ENCODE measurements at places on chromosomes 7 and 10.

DNA sequence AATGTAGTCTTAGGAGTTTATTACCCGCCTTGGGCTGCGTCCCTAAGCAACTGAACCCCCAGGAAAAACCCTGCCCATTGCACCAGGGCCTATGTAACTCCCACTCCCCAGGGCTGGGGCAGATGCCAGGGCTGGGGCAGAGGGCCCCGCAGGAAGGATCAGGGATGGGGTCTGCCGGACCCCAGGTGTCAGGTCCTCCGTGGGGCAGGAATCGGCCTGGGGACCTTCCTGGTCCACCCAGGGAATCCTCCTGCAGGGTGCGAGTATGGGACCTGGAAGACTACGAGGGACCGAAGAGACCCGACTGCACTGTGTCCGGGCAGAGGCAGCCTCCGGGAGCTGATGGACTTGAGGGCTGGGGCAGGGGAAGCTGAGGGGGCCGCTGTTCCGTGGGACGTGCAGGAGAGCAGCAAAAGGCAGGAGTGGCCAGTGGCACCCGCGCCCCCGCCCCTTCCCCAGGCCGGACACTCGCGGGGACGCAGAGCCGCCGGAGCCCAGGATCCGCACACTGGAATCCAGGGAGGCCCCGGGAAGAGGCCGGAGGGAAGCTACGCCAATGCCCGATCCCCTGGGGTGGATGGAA is 2.5 kb upstream of the ATP5MF start:
- no peak for DNase-seq

DNA sequence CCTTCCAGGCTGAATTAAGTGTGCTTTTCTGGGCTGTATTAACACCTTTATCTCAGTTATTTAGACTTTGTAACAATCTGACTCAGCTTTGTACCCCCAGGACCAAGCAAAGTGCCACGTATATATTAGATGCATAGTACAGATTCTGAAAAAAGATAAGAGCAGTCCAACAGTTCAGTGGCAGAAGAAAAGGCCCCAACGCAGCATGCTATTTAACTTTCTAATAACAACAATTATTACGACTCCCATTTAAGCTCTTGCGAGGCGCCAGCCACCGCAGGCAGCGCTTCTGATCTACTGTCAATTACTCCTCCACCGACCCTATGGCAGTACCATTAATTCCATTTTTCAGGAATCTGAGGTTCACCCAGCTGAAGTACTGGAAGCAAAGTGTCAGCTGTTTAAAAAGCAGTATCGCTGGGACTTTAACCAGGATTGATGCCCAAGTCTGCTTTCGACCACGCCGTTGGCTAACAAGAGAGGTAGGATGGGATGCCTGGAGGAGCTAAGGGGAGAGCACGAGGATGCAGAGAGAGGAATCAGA is 638 bp downstream of the LIPA start:
- no peak for DNase-seq

DNA sequence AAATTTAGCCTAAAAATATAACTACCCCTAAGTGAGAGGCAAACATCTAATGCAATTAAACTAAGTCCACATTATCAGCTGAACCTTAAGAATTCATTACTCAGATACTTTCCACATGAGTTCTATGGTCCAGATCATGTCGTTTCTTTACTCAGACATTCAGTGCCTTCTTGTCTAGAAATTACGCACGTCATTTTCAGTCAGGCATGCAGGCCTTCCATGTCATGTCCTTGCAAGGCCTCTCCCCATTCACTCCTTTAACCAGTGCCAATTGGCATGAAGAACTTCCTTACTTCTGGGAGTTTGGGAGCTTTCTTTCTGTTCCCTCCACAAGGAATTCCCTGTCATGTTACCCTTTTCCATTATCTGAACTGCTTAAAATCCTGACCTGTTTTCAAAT is 118.8 kb downstream of the NRP1 start:
- DNase-seq: no peak

DNA sequence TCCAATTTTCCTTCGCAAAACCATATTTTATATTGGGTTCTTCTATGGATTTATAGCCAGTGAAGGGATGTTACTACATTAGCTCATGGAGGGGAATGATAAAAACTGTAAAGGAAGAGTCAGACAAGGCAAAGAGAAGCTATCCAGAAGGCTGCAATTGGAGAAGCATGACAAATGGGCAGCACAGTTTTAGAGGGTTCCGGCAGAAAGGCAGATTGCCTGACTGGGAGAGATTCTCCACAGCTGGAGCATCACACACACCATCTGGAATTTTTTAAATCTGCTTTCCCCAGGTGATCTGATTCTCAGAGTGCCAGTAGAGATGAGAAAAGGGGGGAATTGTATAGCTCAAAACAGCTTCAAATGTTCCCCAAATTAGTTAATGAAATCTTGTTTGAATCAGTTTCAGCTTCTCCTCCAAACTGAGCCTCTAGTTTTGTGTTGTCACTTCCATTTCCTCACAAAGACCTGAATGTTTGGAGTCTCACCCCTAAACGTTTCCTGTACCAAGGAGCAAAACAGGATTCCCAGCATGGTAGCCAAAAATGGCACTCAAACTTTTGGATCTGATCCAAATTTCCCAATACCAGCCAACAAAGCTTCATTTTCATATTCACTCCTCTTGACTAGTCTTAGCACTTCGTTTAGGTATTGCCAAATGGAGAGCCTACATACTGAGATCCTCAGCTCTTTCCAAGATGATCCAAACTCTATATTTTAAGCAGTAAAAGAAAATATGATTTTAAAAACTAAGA is 177.5 kb downstream of the HPSE2 start:
- no peak for DNase-seq

- no peak for DNase-seq
These were observed 23.7 kb upstream of the CAMK2B start for GRCh38 chr7:44348851-44349781.

DNA sequence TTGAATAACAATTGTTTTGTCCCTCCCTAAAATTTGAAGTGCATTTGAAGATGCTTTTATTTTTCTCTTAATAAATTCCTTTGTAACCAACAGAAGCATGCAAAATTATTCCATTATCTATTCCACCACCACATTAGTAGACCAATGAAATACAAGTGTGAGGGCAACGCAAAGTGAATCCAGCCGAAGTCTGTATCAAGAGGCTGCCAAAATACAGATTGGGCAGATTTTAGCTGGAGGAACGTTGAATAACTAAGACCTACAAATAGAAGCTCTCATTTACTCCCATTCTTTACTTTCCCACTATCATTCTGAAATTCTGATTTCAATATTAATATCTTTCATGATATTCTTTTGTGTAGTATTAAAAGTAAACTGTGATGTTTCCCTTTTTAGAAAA is 233.7 kb downstream of the BMPER start:
- no peak for DNase-seq

GRCh38 chr7:37284805-37285231 is 163.8 kb downstream of the ELMO1 start:
- no peak for DNase-seq

- DNase-seq: no peak
These were observed 45.3 kb downstream of the ZNRF2 start for GRCh38 chr7:30329716-30330115.

DNA sequence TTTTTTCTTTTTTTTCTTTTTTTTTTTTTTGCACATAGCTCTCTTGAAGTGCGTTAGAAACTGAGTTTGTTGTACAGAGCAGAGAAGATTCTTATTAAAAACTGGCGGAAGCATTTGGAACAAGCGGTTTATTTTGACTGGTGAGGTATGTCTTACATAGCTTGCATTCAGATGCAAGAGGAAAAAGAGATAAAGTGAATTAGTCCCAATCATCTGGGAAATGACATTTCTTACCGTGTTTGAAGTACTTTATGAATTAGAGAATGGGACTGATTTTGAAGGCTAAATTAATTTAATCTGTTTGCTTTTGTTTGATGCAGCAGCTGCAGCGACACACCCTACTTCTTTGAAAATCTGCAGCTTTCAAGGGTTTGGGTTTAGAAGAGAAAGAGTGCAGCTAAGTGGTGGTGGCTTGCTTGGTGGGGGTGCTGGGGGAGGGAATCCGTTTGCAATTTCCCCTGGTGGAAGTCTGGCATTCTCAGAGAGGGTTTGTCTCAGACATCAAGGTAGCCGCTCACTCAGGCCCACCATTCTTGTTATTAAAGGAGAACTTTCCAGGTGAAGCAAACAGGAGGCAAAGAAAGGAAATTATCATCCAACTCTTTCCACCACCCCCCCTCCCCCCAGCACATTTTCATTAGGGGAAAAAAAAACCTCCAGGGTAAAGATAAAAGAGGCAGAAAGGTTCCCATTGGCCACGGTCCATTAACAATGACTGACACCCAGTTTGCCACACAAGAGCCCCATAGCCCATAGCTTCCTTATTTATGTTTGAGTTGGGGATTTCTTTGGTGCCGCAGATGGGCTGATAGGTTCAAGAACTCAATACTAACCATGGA is 231.7 kb downstream of the SKIDA1 start:
- no peak for DNase-seq

DNA sequence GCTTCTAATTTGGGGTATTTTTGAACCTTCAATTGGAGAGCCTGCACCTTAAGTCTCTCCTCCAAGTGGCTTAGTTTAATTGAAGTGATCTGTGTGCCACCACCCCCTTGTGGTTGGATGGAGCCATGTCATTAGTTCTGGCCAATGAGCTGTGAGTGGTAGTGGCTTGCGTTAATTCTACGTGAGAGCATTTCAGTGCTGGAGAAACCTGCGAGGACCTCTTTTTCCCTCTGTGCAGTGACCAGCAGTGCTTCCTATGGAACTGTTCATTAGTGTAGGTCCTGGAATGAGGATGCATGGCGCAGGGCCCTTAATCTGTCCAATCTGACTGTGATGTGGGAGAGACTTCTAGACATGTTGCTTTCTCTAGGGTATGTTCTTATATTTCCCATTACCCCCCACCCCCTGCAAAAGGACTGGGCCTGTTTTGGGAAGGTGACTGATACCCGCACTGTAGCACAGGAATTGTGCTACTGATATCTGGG is 3.8 kb downstream of the HILPDA start:
- peak; percentile 34 for DNase-seq

DNA sequence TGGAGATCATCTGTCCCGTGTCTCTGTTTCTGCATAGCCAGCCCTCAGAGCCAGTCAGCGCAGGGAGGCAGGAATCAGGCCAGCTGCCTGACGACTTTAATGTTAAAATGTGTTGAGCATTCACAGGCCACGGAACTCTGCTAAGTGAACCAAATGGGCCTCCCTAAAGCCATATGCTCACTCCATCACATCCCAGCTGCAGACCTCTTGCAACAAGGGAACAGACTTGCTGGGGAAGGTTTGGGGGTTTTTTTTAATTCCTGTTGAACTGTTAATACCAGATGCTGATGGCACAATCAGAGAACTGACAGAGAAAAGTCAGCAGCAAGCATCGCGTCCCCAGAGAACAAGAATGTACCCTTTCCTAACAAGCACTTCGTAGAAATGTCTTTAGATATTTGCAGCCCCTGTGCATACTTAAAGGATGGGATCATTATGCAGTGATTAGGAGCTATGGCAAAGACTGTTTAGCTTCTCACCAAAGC is 900.4 kb upstream of the AUTS2 start:
- no peak for DNase-seq

- no peak for DNase-seq
These were observed 2.9 kb downstream of the PRXL2A start for GRCh38 chr10:80411267-80411668.

All from RWPE1 (cell line).